ENCODE measurements at places on chromosomes 4 and X. TPM values are rescaled to one million over a fixed set of nuclear protein-coding genes. Genes with fewer than 3 reads are reported as not detected.

CT83 gene
- total RNA-seq = not detected

TRIML2 gene
- total RNA-seq = not detected

AREG gene
- total RNA-seq = 0.29 TPM

ZAR1 gene
- not detected for total RNA-seq

GAGE12J gene
- not detected for total RNA-seq

FGA gene
- 1.6 TPM for total RNA-seq

SRPX2 gene
- total RNA-seq = 17.9 TPM

CLTRN gene
- 10.3 TPM for total RNA-seq

SATL1 gene
- 0.35 TPM for total RNA-seq

MAOA gene
- total RNA-seq = 14.7 TPM

PABPC4L gene
- total RNA-seq = 10.8 TPM

PDGFRA gene
- 253 TPM for total RNA-seq

HPGDS gene
- 5.1 TPM for total RNA-seq

SMAD1 gene
- total RNA-seq = 46.9 TPM

HHIP gene
- total RNA-seq = 1.6 TPM

NSUN7 gene
- 13.3 TPM for total RNA-seq

CXCL8 gene
- 6.0 TPM for total RNA-seq

NRK gene
- 39.6 TPM for total RNA-seq

KDR gene
- total RNA-seq = 67.2 TPM

BEND2 gene
- not detected for total RNA-seq

Data from metanephros (tissue), 2 donors.